ENCODE measurements at places on chromosomes 5 and 9.

- DNase-seq: no peak
Observed at GRCh38 chr9:27673641-27674040, 100.4 kb upstream of the C9orf72 start.

GRCh38 chr9:14994738-14995137 lies 84.5 kb upstream of the FREM1 start:
- DNase-seq: no peak

DNA sequence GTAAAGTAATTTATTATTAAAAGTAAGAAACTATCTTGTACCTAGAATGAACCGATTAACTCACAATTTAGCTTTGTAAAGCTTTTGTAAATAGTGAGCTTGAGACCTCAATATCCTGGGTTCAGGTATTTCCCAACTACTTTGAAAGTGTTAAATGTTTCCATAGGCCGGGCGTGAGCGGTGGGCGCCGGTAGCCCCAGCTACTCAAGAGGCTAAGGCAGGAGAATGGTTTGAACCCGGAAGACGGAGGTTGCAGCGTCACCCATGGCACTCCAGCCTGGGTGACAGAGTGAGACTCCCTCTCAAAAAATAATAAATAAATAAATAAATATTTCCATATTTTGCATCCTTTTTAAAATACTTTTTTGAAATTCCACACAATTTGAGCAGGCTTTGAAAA lies 1.5 kb upstream of the ANKH start:
- no peak for DNase-seq

DNA sequence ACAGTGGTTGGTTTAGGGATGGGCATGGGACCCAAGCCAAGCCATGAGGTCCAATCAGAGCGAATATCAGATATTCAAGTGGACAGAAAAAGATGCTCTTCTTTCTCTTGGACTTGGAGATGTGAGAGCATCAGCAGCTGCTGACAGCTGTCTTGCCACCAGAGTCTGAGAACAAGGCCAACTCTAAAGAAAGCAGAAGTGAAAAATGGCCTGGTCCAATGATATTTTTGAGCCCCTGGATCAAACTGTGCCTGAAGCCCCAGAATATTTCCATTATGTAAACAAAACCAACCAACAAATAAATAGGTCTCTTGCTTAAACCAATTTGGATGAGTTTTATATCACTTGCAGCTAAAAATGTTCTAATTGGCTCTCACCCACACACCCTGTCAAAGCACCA lies 30.7 kb upstream of the JADE2 start:
- no peak for DNase-seq

DNA sequence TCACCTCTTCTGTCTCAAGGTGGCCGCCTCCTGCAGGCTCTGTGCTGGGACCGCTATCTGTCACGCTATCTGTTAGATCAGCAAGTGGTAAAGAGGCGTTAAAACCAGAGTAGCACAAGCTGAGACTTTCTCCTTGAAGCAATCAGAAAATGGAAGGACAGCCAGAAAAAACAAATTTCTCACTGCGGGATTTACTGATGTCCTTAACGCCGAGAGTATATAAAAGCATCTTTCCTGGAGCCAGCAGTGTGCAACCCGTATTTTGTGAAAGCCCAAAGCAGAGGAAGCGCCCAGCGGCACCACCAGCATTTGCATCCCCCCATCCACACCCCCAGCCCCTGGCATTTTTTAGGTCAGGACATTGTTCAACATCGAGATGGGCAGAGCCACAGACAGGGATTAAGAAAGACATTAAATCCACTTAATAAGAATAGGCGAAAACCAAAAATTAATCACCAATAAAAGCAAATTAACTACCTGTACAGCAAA lies 48.6 kb downstream of the DUSP1 start:
- no peak for DNase-seq

DNA sequence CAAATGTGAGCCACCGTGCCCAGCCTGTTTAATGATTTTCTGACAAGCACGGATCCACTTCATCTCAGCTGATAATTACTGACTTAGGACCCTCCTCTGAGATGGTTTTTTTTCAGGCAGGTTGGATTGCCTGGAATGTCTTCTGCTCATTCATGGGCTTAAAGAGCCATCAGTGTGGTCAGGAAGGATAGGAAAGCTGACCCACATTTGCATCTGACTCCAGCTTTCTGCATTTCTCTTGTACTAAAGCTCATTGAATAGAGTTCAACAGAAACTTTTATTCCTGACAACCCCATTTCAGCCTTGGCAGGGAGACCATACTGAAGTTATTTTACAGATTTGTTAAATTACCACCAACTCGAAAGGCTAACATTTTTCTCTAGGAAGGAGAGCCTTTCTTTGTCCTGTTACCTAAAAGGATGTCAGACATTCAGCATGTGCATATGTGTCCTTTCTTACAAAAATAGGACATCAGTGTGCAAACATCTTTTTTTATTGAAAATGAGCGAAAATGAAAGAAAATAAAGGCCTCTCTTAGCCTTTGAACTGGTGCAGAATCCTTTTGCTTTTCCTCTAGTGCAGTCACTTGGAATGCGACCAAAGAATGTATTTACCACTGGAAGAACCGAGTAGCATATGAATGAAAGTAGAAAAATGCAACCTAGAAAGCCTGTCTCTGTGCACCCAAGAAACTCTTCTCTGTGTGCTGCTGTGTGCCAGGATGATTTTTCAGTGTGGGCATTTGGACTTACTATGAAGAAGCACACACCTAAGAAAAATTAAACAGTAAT lies 26.6 kb downstream of the ADCY2 start:
- DNase-seq: no peak

DNA sequence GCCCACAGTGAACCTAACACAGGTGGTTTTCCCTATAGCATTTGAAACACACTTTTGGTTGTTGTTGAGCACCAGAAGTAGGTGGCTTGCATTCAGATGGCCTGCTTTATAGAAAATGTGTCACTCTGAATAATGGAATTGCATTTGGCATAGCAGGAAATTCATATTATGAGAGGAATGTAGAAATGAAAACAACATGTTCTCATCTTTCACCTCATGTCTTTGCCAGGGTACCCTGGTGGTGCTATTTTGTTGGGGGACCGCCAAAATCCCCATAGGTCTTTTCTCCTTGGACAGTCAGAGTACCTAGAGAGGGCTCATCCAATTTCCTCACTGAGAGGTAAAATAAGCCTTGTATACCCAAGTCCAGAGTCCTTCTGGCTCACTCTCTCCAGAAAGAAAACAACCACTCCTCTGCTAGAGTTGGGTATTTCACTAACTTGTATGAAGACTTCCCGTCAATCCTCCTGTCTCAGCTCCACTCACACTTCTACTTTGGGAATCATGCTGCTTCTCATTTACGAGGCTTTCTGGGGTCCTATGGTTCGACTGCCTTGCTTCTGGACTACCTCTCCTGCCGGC lies 67.4 kb downstream of the MRPS27 start:
- DNase-seq: no peak

DNA sequence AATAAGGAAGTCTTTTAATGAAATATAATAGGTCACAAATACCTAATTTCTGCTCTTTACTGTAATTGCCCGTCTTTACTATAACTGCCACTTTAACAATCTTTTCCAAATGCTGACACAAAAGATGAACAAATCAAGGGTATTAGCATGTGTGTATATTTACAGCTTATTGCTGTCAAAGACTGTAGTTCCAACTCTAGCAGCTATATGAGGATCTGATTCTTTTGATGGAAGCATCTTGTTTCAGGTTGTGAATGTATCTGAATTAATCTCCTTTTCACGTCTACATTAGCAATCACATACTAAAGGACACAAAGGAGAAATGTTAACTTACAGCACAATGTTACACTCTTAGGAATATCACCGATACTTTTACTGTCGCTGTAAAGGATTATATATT lies 27.9 kb downstream of the RFX3 start:
- no peak for DNase-seq

- no peak for DNase-seq
Observed at GRCh38 chr5:115460472-115460871, 84.1 kb downstream of the FEM1C start.

GRCh38 chr5:107426872-107427271 lies 243.9 kb downstream of the EFNA5 start:
- no peak for DNase-seq

DNA sequence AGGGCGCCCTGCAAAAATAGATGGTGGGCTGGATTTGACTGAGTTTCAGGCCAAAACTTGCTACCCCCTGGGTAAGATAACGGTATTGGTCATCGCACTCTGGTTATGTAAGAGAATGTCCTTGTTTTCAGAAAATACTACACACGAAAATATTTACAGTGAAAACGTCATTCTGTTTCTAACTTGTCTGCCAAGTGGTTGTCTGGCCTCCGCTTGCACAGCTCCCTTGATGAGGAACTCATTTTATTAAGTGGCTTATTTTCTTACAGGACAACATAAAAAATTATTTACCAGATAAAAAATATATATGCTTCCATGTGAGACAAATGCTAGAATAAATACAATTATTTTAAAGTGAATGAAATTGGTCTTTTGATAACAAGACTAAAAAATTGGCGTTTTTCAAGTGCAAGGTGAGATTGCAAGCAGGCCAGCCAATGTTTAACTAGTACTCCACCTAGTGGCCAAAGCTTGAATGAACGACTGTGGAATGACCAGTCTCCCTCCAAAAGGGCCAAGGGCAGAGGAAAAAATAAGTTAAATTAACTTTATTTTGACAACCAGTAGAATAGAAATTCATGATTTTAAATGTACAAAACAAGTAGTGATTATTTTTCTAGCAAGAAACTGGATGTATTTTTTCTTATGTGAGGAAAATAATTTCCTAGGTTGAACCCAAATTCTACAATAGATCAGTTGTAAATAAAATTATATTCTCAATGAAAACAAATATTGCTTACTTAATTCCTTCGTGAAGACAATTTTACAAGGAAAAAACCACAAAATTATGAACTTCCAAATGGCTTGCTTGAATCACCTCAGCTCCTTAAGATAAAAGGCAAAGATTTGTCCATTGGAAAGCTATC lies 93.2 kb downstream of the ZFAND5 start:
- no peak for DNase-seq

- no peak for DNase-seq
Observed at GRCh38 chr9:99096409-99096808, 8.5 kb upstream of the TGFBR1 start.

- no peak for DNase-seq
Observed at GRCh38 chr5:38642189-38642911, 85.9 kb upstream of the LIFR start.

DNA sequence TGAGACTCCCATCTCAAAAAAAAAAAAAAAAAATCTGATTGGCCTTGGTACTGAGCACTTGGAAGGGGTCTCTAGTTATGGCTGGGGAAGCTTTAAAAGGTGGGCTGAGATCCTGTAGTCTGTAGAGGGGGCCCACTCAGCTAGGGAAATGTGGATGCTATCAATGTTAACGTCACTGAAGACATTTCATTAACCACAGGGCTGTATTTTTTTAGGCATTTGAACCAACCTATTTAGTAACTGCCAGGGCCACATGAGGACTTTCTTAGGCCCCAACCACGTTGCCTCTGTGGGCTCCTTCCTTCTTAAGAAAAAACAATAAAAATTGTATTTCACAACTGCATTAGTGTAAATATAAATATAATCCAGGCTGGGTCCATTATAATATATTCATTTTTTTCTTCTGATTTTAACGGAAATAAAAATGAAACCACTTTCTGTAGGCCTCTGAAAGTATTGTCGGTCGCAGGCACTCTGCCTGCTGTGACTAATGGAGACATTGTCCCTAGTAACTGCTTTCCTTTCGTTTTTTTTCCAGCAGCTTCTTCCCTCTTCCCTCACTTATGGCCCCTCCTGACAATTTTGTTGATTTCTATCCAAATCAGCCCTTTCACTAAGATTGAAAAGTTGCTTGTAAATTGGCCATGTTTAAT lies 71.6 kb downstream of the GCNT1 start:
- no peak for DNase-seq

DNA sequence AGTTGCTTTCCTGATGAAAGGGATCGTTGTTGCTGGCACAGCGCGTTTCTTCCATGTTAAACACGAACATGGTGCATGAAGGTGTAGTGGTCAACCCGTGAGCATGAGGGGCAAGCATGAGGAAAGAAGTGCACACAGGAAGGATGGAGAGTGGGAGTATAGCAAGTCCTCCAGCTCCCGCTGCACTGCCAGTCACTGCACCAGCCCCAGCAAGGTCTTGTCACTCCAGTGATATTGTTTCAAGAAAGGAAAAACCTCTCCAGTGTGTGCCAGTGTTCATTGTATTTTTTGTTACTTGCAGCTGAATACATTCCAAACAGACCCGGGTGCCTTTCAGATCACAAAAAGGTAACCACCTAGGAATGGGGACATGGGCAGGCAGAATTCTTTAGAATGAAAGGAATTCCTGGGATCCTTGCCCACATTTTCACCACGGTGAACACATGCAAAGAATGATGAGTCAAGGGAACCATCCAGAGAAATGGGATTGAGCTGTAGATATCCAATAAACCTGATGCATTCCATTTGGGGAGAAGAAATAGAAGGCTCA lies 186.3 kb downstream of the AOPEP start:
- DNase-seq: no peak

- peak; percentile 29 for DNase-seq
Observed at GRCh38 chr5:134437847-134438581, 26.3 kb upstream of the CDKN2AIPNL start.

DNA sequence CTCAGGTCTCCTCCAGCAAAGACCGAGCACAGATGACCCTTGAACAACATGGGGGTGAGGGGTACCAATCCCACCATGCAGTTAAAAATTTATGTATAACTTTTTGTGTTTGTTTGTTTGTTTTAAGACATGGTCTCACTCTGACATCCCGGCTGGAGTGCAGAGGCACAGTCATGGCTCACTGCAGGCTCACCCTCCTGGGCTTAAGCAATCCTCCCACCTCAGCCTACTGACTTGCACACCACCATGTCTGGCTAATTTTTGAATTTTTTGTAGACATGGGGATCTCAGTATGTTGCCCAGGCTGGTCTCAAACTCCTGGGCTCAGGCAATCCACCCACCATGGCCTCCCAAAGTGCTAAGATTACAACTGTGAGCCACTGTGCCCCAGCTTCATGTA lies 231.0 kb upstream of the PIK3R1 start:
- no peak for DNase-seq

- no peak for DNase-seq
Observed at GRCh38 chr9:1606253-1606652, 408.9 kb upstream of the SMARCA2 start.

DNA sequence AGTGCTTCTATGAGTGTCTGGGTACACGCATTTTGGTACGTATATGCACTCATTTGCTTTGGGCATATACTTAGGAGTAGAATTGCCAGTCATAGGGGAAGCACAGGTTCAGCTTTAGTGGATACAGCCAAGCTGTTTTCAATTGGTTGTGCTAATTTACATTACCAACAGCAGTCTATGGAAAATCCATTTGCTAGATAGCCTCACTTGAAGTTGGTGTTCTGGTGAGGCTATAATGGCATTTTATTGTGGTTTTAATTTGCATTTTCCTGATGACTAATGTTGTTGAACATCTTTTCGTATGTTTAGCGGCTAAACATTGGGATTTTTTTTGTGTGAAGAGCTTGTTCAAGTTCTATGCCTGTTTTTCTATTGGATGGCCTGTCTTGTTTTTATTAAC lies 76.8 kb upstream of the ANKH start:
- DNase-seq: no peak

DNA sequence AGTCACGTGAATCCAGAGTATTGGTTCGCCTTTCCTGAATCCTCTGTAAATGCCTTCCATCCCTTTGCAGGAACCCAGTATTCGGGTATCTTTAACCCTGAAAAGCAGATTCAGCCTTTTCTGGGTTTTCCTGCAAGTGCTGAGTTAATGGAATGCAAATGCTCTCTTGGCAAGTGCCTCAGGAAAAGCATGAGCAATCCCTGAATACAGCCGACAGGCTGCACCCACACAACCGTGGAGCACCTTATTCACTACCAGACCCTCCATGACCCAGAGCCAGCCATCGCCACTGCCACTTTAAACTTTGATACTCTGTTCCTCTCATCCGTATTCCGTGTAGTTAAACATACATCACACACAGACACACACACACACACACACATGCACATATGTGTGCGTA lies 54.4 kb downstream of the ZNF622 start:
- DNase-seq: no peak

Data from GOT3 (cell line).